ENCODE measurements at places on chromosomes 4 and X.

- peak; percentile 45 for DNase-seq
Observed at GRCh38 chr4:88661739-88662138, 35.9 kb downstream of the NAP1L5 start.

DNA sequence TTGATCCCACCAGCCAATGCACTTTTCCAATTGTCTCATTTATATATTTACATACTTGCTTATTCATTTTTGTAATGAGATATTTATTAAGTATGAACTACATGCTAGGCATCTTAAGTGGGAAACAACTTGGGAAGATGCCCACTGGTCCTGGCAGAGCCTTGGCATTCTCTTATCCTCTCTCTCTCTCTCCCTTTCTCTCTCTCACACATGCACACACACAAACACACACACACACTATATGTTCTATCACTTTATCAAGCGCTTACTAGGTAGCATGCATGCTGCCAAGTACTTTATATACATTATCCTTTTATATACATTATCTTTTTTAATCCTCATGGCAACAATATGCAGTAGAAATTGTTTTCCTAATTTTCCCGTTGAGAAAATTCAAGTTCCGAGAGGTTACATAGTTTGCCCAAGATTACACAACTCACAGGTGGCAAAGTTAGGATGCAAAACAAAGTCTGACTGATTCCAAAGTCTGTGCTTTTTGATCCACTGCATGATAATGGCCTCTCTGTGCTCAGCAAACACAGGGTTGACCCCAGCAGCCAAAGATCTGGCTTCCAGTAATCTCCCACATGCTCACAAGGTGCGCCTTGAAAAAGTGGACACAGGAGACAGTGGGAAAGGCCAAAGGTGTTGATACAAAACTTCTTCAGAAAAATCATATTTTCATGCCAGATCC, 173.1 kb upstream of the KLF3 start:
- no peak for DNase-seq

DNA sequence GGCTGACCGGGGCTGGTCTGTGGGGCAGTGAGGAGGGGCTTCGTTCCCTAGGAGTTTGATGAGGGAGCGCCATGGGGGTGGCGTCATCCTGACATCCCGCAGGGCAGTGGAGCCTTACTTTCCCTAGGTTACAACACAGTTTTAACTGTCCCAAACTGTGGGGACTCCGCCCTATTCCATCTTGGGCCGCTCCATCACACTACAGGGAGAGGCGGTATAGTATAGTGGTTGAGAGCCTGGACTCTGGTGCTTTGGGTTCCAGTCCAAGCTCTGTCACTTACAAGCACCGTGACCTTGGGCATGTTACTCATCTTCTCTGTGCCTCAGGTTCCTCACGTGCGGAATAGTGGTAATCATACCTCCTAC, 44.2 kb downstream of the ZNF185 start:
- peak; percentile 16 for DNase-seq

GRCh38 chr4:185654965-185655554, 119.8 kb upstream of the PDLIM3 start:
- no peak for DNase-seq

DNA sequence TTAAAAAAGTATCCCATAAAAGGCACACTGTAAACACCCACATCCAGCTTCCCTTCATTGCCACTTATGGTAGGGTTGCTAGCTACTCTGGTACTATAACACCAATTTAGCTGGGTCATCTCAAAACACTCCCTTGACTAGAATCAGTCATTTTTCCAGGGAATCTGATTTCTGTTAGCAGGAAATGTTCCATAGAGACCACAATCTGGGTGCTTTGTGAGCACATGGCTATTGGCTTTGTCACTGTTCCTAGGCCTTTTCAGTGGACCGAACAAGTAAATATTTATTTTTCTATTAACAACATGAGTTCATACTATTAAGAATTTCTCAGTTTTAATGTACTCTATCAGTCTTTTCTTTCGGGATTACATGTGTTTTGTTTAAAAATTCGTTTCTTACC, 404.7 kb upstream of the GNPDA2 start:
- no peak for DNase-seq

GRCh38 chr4:153603258-153603657, 80.8 kb upstream of the TLR2 start:
- no peak for DNase-seq

DNA sequence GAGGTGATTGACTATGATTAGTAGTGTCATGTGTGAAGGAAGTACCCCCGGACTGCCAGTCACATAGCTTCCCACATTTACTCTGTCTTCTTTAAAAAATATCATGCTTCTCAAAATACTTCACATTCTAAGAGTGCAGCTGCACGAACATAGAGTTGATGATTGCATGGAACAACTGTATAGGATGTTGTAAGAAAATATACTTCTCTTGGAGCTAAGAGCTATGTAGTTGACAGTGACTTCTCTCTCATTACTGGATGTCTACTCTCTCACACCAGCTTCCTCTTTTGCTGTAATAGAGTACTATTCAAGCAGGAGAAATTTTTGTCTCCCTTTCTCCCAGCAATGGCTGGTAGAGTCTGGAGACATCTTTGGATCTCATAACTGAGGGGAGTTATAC, 99.4 kb upstream of the PUDP start:
- DNase-seq, result no peak

DNA sequence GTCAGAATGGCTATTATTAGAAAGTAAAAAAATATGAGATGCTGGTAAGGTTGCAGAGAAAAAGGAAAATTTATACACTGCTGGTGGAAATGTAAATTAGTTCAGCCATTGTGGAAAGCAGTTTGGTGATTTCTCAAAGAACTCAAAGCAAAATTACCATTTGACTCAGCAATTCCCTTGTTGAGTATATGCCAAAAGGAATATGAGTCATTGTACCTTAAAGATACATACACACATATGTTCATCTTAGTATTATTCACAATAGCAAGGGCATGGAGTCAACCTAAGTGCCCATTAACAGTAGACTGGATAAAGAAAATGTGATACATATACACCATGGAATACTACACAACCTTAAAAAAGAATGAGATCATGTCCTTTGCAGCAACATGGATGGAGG, 148.2 kb downstream of the COMMD8 start:
- DNase-seq, result no peak
